ENCODE measurements at places on chromosomes 16 and 17. TPM values are rescaled to one million over a fixed set of nuclear protein-coding genes. Genes with fewer than 3 reads are reported as not detected.

GRCh38 chr17:2796164-2797125 is at the start of gene RAP1GAP2:
Gene RAP1GAP2 (plus strand): TSS chr17:2796438. CDS start chr17:2796528, 90 bp downstream.
- peak; percentile 55 for DNase-seq

The KRT12 gene
- not detected for total RNA-seq

The KATNB1 gene
- total RNA-seq: 19.0 TPM

The SIAH1 gene
- total RNA-seq: 29.7 TPM

GRCh38 chr16:13940397-13940933 is 20.5 kb downstream of the ERCC4 start:
- DNase-seq: no peak

DNA sequence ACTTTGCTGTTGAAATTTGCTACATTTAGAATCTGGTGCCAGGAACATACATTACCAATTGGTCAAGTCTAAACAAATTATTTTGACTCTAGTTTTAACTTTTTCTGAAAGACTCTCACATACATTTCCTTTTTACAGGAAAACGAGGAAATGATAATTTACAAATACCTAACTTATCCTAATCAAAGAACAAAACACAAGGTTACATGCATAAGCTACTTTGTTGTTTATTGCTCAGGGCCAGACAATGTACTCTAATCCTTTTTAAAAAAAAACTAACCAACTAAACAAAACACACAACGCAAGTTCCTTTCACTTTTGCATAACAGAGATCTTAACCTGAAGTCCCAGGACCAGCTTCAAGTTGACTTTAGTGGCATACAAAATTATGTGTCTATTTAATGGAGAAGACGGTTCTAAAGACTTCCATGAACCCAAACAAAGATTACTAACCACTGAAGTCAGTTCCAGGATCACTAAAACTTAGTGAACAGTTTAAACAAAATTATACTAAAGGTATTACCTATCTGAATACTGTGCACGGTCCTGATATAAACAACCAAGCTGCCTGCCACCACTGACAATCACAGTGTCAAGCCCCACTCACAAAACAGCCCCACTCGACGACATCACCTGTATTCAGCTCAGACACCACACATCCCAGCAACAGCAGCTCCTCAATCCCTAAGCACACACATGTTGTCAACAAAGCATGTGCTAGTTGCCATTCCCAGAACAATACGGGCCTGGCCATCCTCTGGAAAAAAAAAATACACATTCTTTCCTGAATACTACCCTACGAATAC is 1.9 kb downstream of the ZNF652 start:
- DNase-seq: no peak

The FBXO39 gene
- total RNA-seq: 0.23 TPM

DNA sequence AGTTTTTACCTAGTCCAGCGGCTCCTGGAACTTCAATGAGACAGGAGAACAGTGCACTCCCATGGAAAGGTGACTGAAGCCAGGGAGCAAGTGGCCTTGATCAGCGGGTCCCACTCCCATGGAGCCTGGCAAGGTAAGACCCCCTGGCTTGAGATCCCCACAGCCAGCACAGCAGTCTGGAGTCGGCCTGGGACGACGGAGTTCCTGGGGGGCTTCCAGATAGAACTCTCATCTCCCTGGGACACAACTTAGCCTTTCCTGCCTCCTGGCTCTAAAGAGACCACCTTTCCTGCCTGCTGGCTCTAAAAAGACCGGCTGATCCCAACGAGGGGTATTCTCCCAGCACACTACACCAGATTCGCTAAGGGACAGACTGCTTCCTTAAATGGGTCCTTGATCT is 1279.0 kb upstream of the GOT2 start:
- DNase-seq: no peak

The KRT16 gene
- total RNA-seq: 0.73 TPM

- DNase-seq: no peak
These were observed 26.6 kb upstream of the KCNG4 start for GRCh38 chr16:84266451-84266850.

DNA sequence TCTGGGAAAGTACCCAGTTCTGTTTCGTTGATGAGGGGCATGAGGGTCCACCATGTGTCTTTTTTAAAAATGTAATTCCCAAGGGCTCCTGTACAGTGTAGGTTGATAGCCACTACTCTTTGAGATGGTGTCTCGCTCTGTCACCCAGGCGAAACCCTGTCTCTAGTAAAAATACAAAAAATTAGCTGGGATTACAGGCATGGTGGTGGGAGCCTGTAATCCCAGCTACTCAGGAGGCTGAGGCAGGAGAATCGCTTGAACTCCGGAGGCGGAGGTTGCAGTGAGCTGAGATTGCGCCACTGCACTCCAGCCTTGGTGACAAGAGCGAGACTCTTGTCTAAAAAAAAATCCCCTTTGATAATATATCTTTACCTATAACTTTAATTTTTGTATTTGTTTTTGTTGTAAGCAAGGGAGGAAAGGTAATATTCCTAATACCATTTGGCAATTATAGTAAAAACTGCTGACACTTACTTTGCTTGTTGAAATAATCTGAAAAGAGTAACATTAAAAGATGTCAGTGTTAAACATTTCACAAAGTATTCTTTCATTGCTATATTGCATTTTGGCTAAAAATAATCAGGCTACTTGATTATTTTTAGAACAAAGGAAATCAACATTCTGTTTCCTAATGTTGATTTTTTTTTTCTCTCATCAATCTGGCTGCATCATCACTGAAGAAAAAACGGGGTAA is 11.8 kb downstream of the KPNA2 start:
- no peak for DNase-seq

DNA sequence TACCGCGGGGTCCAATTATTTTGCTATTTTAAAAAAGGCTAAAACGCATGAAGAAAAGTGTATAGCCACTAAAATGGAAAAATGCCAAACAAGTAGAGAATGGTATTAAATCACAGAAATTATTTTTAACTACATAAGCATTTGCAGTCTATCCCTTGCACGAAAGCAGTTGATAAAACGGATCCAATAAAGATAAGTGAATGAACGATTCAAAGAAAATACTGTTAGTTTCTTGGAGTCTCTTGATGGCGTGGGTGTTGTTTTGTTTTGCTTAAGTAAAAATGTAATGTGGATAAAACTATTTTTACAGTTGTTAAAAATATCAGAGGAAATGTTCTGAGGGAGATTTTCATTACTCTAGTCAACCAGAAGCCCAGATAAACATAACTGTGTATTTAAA is 9.3 kb downstream of the HS3ST3A1 start:
- DNase-seq: no peak

DNA sequence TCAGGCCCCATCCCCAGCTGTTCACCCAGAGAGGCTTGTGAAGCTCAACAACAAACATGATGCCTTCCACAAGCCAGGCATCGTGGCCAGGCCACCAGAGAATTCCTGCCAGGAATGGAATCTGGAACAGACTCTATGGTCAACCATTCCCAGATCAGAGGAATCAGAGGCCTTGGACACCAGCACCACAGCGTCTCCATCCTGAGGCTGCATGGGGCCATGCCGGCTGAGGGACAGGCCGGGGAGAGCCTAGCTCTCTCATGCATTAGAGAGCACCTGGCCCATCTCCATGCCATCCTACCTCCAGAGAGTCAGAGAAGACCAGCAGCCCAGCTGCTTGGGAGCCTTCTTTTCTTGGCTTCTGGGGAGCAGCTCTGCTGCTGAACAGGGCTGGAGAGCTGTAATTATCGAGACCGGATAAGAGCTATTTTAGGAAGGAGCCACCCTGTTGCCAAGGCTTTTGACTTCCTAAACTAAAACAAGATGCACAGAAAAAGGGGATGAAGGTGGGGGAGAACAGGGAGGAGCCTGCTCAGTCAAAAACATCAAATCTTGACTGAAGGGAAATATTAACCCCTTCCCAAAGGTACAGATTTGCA is 24.5 kb upstream of the MTMR4 start:
- no peak for DNase-seq

GRCh38 chr16:13471036-13471435 is 448.9 kb upstream of the ERCC4 start:
- no peak for DNase-seq

DNA sequence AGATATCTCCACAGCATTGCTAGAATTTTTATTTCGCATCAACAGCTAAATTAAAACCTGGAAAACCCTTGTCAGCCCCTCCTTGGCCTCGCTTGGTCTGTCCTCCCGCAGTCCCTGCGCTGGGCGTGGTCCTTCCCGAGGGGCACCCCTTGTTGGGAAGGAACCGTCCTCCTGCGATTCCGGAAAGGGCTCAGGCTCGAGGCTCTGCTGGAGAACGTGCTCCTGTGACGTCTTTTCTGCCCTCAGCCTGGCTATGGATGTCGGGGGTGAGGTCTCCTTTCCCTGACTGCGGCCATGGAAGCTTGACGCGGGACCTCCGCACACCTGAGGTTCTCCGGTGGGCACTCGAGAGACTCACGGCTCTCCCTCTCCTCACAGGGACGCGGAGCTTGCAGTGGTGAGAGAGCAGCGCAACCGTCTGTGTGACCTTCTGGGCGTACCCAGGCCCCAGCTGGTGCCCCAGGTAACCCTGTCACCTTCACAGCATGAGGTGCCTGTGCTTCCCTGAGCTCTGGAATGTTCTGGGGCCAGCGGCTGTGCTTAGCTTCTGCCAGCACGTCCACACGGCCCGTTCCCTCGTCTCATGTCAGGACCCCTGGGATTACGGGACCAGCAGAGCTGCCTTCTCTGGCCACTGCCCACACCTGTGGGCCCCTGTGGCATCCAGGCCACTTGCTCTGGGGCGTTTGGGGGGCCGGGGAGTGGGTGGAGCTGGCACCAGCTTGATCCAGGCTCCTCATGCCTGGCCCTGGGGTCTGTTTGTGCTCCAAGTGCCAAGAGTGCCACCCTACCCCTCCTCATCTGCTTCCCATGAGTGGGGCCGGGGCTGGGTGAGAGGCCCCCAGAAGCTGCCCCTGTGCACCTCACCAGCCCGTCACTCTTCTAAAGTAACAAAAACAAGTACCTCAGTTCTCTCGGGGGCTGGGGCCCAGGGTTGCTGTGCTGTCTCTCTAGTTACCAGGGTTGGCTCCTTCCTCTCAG is 101.5 kb upstream of the ZNF750 start:
- DNase-seq: no peak

The SEC14L5 gene
- total RNA-seq: not detected

The KRT33B gene
- total RNA-seq: not detected

GRCh38 chr16:24253192-24253591 is 2.9 kb upstream of the CACNG3 start:
- no peak for DNase-seq

Measured in ureter (tissue), 1 donor.